ENCODE measurements at places on chromosomes 13 and 19.
A peak's percentile ranks its signal among the peaks of the same experiment; 100 is the strongest.

DNA sequence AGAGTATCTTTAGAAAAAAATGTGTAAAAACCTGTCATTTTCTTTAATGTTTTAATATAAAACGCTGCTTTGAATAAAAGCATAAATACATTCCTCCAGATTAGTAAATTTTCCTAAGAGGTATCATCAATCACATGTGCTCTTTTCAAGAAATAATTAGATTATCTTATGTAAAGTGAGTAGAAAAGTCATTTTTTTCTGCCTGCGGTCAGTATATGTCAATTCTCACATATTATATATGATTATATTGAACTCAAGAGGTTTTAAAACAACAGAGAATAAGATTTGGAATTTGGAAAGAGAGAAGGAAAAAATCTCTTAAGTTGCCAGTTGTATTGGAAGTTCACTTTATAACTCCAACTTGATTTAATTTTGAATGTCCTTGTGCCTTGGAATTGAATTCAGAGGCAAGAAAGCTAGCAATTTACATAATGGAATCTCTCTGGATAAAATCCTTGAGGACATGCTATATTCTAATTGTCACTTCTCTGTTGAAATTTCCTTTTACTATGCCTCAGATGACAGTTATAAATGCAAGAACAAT lies 740.1 kb upstream of the SPRY2 start:
- no peak for DNase-seq

DNA sequence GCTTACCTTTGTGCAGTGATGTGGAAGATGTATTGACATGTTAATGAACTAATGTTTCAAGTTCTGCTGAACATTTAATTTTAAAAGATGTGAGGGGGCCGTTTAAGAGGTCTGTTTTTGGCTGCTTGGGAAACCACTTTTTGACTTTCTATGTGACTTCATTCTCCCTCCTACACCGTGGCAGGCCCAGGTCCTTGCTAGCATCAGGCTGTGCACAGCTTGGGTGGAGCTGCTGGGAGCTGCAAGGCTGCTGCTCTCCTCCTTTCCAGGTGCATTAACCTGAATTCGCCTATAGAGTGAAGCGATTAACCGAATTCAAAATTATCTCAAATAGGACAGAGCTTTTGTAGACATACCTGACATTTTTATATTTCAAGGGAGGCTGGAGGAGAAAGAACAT lies 249.1 kb downstream of the FGF14 start:
- no peak for DNase-seq

- DNase-seq: no peak
These were observed 423.3 kb downstream of the MZT1 start for GRCh38 chr13:72303941-72304746.

- DNase-seq: no peak
These were observed 77.6 kb upstream of the FAM216B start for GRCh38 chr13:42703740-42704139.

DNA sequence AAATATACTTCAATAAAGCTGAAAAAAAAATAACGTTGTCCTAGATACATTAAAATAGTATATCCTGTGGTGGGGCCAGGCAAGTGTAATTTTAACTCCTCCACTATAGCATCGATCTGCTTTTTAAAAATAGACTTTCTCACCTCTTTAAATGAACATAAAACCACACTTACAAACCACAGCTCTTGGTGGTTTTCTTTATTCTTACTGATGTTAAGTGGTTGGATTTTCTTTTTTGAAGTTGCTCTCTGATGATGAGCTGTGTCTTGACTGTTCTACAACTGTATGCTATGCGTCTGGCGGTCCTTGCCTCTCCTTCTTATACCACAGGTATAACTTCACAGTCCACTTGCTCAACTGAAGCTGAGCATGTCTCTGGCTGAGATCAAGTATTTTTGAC lies 721.5 kb upstream of the KLHL1 start:
- DNase-seq: no peak

DNA sequence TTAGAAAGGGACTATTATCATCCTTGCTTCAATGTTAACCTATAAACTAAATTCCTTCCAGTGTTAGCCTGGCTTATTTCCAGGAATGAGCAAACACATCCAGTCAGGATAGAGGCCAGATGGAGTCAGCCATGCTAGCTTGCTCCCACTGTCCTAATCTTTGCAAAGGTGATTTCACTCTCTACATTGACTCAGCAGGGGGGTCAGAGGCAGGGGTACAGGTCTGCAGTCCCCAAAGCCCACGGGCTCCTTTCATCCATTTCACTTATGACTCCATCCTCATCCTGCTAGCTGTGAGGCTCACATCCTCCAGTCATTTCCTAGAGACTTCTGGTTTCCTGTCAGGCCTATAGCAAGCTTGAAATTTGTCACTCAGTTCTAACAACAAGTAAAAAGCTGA lies 63.4 kb upstream of the CEACAM8 start:
- no peak for DNase-seq

- peak; percentile 78 for DNase-seq
These were observed 19.2 kb downstream of the GPX4 start for GRCh38 chr19:1122972-1123363.

GRCh38 chr13:23505007-23505406 lies 65.2 kb upstream of the TNFRSF19 start:
- no peak for DNase-seq

DNA sequence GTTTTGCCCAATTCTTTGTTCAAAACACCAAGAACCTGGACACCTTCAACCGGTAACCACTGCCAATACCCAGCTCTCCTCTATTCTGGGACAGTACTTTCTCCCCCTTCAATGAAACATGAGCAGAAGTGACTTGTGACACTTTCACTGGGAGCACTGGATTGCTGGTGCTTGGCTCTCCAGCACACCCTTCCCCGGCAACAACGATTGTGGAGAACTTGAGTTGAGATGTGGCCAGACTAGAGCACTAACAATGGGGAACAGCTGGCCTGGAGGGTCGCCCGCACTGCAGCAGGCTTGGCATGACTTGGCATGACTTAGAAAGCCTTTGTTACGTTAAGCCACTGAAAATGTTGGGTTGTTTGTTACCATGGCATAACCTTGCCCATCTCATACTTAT lies 7.5 kb upstream of the B3GLCT start:
- DNase-seq: no peak

DNA sequence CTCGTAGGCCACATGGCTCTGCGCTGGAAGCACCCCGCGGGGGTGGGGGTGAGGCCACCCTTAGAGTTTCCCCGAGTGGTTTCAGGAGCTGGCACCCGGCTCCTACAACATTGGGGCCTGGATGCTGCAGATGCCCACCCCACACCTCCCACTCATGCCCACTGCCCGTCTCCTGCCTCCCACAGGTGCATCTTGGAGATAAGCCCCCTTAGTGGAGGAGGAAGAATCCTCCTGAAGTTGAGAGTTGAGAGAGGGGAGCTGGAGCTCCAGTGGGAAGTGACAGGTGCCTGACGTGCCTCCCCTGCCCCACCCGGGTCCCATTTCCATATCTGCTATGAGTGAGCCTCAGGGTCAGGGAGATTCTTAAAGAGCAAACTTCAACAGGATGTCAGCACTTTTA lies 341.3 kb downstream of the TEX29 start:
- no peak for DNase-seq

- no peak for DNase-seq
These were observed 18.2 kb upstream of the GTF2F2 start for GRCh38 chr13:45102136-45102507.

GRCh38 chr13:97809576-97809975 lies 143.9 kb upstream of the IPO5 start:
- no peak for DNase-seq

DNA sequence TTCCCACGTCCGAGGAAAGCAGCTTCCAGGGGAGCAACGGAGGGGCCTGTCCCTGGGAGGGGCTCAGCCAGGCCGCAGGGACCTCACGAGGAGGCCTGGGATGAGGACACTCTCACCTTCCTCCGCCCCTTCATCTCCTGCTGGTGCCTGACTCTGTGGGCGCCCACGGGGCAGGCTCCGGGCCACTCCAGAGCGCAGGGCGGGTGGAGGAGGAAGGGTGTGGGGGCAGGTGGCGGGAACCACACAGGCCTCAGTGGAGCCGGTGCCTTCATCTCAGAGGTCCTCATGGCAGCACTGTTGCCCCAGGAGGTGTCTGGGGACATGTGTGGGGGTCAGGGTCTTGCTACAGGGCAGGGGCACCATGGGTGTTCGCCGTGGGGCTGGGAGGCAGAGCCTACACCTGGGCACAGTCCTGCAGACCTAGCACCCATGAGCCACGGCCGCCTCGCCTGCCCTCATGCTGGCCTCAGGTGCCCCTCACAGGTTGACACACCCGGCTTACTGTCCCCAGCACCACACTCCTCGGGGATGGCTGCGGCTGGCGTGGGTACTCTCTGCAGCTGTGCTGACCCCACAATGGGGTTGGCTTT lies 10.1 kb upstream of the TMEM255B start:
- no peak for DNase-seq

- DNase-seq: no peak
These were observed 46.4 kb downstream of the CELF5 start for GRCh38 chr19:3270902-3271301.

DNA sequence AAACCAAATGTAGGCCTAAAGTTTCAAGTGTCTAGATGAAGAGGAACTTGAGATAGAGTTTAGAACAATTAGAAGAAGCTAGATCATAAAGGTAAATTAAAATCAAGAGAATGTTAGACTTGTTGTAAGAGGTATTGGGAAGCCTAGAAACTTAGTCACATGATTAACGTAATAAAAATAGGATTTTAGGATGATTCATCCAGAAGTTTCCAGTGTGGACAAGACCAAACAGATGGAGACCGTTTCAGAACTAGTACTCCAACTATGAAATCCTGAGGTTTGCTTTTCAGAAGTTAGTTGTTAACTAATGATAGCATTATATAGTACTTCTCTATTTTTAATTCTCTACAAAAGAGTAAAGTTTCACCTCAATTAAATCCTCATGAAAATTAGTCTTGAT lies 104.9 kb downstream of the MZT1 start:
- no peak for DNase-seq

DNA sequence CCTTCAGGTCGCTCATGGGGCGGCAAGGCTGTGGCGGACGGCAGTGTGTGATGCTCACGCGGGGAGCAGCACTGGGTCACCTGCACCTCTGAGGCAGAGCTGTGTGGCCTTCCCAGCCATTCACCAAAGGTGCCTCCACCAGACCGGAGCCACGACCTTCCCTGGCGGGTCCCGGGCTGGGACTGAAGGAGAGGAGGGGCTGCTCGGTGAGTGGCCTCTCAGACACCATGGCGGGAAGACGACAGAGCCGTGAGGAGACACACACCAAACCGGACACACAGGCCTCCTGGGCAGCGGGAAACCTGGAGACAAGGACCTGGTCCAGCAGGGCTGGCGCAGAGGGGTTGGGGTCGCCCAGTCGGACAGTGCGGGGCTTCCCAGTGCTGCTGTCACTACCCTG lies 7.5 kb downstream of the MCF2L start:
- no peak for DNase-seq

- no peak for DNase-seq
These were observed 1.0 kb upstream of the CKM start for GRCh38 chr19:45323671-45324081.

- no peak for DNase-seq
These were observed 179.7 kb downstream of the ABCC4 start for GRCh38 chr13:95121516-95121915.

DNA sequence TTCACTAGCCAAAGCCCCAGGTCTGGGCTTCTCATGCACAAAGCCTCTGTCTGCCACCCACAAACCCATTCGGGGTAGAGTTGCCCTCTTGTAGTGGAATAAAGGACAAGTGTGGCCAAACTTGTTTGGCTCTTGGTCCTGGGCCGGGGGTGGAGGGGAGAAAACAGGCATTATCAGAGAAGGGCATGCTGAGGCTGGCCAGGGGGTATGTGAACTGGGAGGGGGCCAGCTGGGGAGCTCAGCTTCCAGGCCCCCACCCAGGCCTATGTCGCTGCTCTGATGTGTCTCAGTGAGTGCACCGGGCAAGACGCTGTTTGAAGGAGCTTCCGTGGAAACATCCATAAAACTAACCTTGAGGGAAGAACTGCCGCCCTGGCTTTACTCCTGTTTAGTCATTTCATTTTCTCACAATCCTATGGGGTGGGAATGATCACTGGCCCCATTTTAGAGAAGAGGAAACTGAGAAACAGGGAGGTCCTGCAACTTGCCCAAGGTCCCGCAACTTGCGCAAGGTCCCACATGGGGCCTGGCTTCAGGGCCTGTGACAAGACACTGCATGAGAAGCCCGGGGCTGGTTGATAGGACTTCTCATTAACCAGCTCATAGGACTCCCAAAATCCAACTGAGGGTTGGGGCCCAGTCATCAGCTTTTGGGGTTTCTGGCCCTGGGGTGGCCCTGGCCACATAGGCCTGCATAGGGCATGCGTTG lies 30.8 kb downstream of the CCNE1 start:
- no peak for DNase-seq

Measured in NT2/D1 (cell line).